Inflammatory macrophage (primary cell): ENCODE measurements at places on chromosomes 4 and X.
A peak's percentile ranks its signal among the peaks of the same experiment; 100 is the strongest.

- no peak for DNase-seq
These were observed 505.0 kb downstream of the TECRL start for GRCh38 chr4:63904201-63904600.

GRCh38 chr4:88939697-88940096, 117.3 kb downstream of the FAM13A start:
- DNase-seq: no peak

DNA sequence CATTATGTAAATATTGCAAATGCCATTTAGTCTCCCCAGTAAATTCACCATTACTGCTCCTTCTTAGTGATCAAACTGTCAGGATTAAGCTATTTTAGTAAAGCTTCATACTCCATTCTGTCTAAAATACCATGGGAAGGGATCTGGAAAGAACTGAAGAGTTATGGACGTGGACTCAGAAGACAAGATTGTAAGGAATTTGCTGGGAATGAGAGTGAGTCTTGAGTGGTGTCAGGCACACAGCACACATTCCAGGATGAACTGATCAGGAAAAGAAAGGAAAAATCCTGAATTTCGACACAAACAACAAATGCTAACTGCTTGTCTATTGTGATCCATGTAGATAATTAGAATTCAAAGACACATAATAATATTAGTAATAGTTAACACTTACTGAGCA, 311.0 kb downstream of the CENPC start:
- no peak for DNase-seq

GRCh38 chr4:62928483-62928882, 1480.8 kb downstream of the TECRL start:
- DNase-seq: no peak

DNA sequence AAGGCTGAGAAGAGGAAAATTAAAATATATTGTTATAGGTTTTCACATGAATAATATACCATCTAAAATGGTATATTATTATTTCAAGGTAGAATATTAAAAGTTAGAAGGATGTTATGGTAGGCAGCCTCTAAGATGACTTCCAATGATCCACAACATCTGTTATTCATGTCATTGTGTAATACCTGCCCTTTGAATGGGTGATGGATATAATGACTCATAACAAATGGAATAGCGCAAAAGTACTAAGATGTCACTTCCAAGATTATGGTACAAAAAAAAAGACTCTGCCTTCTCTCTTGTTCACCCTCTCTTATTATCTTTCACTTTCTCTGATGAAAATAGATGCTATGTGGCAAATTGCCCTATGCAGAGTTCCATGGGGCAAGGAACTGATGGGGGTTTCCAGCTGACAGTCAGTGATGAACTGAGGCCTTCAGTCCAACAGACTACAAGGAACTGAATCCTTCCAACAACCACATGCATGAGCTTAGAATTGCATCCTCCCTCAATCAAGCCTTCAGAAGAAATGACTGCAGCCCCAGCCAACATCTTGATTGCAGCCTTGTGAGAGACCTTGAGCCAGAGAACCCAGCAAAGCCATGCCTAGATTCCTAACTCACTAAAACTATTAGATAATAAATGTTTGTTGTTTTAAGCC, 57.7 kb downstream of the HS6ST2 start:
- DNase-seq: no peak

- no peak for DNase-seq
These were observed 40.3 kb upstream of the GRPEL1 start for GRCh38 chr4:7108046-7108625.

DNA sequence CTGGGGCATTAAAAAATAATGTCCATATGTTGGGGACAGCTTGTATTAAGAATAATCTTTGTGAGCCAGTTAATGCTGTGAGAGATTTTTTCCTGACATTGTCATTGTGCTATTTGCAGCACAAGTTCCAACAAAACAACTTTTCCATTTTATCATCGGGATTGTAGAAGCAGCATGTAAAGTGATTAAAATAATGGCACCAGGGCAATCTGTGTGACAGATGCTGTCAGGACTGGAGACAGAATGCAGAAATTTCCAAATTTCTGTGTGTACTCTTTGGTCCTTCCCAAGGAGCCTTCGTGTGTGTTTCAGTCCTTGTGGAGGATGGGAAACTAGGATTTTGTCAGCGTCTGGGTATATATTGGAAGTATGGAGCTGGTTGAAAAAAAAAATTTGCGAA, 101.5 kb upstream of the LIMCH1 start:
- DNase-seq: no peak

GRCh38 chr4:41281038-41281634, 24.4 kb downstream of the UCHL1 start:
- DNase-seq: peak; percentile 81

DNA sequence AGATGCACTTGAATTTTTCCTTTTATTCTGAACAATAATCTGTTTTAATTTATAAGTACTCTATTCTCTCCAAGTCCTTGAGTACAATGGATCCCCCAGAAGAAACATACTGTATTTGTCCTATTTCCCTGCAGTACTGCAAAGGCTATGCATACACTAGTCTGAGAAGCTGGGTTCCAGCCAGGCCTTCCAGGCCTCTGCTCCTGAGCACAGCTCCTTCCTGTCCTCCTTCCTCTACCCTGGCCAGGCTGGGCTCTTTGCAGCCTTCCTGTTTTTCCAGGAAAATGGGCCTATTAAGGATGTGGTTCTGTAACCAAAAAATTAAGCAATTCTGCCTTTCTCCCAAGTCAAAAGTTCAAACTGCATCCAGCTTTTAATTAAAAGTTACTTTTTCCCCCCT, 68.0 kb upstream of the STIM2 start:
- DNase-seq: peak; percentile 22

DNA sequence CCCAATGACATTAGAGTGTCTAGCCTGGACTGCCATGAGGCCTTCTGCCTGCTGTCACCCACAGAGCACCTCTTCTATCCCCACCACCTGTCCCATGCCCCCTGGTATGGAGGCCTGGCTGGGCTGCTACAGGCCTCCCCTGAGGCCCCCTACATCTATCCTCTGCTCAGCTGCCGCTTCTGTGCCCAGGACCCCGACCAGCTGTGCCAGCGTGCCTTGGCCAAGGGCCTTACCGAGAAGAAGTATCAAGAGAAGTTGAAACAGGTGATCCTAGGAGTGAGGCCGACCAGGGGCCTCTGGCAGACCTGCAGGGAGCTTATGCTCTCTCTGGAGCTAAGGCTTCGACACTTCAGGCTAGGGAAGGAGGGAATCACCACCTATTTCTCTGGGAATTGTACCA, 21.7 kb upstream of the TECRL start:
- no peak for DNase-seq

- DNase-seq: no peak
These were observed 689.1 kb upstream of the DIAPH2 start for GRCh38 chrX:95995583-95995982.

- no peak for DNase-seq
These were observed 328.6 kb upstream of the NR3C2 start for GRCh38 chr4:148770848-148771247.

- DNase-seq: no peak
These were observed 76.7 kb downstream of the FHIP1A start for GRCh38 chr4:151485541-151486131.

DNA sequence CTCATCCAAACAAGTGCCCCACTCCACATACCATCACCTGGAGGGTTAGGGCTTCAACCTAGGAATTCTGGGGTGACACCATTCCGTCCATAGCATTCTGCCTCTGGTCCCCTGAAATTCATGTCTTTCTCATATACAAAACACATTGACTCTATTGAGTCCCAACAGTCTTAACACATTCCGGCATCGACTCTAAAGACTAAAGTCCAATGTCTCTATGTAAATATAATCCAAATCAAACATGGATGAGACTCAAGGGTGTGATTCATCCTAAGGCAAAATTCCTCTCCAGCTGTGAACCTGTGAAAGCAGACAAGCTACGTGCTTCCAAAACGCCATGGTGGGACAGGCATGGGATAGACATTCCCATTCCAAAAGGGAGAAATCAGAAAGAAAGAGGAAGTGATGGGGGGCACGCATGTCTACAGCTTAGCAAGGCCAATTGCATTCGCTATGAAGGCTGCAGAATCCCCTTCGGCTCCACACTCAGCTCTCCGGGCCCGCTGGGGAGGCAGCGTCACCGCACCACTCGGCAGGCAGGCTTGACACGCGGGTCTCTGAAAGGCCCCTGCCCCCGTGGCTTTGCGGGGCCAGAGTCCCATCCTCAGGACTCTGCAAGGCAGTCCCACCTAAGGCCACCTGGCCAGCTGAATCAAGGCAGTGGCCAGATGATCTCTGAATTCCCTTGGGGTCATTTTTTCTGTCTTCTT, 53.2 kb downstream of the ADRA2C start:
- no peak for DNase-seq

DNA sequence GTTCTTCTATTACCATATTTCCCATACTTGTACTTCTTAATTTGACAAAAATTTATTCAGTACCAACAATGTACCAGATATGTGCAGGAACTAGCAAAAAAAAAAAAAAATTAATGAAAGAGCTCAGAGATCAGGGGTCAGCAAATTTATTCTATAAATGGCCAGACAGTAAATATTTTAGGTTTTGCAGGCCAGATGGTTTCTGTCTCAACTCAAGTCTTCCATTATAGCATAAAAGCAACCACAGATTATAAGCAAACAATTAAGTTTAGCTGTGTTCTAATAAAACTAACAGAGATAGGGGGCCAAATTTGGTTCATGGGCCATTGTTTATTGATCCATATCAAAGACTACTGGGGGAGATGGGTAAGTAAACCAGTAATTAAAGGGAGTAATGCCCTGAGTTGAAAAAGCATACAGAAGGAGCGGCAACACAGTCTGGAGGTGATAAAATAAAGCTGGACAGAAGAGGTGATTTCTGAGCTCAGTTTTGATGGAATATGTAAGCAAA, 19.3 kb downstream of the NEK1 start:
- DNase-seq: no peak

DNA sequence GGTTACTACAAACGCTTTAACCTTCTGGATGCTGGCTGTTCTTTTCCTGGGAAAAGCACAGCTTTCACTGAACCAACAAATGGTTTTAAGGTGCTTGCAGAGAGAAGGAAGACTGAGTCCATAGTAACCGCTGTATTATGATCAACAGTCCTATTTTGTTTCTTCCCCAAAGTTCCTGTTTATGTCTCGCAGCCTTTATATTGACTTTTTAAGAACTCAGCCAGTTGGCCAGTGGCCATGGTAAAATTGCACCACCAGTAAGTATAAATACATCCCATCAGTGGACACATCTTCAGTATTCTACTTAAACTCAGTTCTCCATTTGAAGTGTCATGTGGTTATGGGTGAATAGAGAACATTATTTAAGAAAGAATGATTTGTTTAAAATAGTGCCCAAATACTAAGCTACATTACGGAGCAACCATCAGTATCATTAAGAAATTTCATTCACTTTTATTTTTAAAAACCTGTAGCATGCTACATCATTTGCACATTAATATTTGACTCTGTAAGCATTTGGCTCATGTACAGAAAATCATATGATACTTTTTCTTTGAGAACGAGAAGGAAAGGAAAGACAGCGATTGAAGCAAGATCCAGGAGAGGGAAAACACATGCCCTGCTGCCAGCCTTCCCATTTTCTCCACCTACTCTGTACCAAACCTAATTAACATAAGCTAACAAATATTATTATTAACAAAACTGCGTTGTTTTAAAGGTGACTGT, 287.0 kb downstream of the ARHGAP24 start:
- peak; percentile 90 for DNase-seq

- no peak for DNase-seq
These were observed 104.7 kb upstream of the EGFL6 start for GRCh38 chrX:13464599-13465275.

- DNase-seq: no peak
These were observed 76.9 kb downstream of the RRAGB start for GRCh38 chrX:55794405-55794804.

GRCh38 chr4:95637043-95637600, 88.3 kb upstream of the UNC5C start:
- DNase-seq: no peak

- no peak for DNase-seq
These were observed 26.0 kb upstream of the ELF2 start for GRCh38 chr4:139202991-139203390.
